ENCODE measurements at places on chromosomes 1 and 21.

- peak; percentile 58 for DNase-seq
These were observed at the start of gene RIPK4 for GRCh38 chr21:41766883-41767605. TSS of gene RIPK4 (minus strand) at chr21:41767052. CDS start at chr21:41767041, 11 bp downstream.

DNA sequence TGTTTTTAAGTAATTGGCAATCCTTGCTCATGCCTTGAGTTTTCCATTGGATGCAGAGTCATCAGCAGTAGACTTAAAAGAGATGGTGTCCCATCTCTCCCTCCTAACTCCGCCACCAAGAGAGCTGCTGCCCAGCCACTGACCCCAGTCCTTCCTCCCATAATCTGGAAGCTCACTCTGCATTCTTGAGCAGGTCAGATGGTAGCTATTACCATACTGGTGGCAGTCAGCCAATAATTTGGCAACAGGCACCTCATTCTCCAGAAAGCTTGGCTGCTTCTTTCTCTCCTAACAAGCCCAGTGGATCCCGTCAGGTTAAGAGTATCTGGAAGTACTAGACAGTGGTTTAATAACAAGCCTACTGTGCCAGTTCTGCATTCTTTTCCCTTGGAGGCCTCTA lies 272.1 kb downstream of the ZNF648 start:
- no peak for DNase-seq

DNA sequence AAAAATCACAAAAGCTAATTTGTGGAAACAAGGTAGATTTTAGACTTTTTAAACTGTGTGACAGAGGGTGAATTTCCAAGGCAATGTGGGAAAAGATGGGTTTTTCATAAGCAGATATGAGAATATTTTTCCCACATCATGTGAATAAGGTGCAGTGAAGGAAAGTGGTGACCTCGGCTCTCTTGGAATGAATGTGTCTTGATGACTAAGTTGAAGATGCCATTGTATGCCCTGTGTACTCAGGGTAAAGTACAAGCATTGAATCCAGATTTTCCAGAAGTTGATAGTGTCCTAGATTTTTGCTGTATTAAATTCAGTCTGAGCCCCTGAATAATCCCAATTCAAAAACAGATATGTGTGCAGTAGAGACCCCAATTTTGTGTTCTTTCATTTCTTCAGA lies 442.6 kb upstream of the ADGRL2 start:
- DNase-seq: no peak

DNA sequence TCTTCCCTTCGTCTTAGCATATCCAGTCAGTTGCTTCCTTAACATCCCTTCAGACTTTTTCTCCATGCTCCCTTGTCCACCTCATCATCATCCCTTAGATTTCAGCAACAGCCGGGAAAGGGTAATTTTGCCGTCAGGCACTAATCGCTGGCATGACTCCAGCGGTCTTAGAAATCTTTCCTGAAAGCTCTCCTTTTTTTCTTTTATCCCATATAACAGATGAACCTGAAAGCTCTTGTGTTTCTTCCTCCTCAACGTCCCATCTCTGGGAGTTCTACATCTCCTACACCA lies 10.4 kb upstream of the BOLA1 start:
- no peak for DNase-seq

- peak; percentile 52 for DNase-seq
These were observed 809 bp downstream of the SYT11 start for GRCh38 chr1:155859881-155860871.

DNA sequence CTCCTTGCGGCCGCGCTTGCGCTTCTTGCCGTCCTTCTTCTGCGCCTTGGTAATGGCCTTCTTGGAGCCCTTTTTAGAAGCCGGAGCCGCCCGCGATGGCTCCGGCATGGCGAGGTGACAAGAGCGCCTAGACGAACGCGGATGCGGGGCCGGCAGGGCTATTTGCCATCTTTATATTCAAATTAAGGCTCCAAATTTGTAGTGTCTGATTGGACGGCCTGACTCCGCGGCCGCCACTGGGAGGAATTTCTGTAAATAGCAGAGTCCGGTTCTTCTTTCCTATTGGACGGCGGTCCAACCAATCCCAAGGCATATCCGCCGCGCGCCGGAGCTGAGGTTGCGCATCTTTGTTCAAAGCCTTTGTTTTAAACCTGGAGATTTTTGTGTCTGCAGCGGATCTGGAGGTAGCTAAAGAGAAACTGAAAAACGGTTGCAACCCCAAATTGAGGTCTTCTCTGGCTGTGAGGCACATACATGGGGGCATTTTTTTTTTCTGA lies 22.6 kb upstream of the RNF187 start:
- peak; percentile 89 for DNase-seq

DNA sequence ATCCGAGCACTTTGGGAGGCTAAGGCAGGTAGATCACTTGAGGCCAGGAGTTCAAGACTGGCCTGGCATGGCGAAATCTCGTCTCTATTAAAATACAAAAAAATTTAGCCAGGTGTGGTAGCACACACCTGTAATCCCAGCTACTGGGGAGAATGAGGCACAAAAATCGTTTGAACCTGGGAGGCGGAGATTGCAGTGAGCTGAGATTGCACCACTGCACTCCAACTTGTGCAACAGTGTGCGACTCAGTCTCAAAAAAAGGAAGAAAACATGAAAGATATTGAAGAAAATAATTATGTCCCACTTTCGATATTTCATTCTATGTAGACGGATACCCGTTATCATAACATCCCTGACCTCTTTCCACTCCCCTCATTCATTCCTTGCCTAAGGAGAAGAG lies 19.2 kb downstream of the TUT4 start:
- no peak for DNase-seq

DNA sequence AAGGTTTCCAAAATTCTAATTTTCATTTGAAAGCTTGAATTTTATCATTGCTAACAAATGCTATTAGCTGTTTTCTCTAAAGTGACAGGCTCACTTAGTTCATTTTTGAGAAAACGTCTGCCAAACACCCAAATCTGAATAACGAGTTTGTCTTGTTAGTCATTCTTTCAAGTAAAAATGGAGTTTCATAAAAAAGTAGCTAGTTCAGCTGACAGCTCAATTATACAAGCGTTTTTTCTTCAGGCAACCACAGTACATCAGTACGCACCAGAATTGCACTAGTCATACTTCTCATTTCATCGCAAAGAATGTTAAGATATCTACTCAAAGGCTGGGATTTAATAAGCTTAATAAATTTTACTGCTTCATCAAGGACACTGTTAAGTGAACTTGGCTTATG lies 72.3 kb upstream of the SLFNL1 start:
- no peak for DNase-seq

GRCh38 chr1:99216956-99217355 lies 47.3 kb upstream of the PLPPR4 start:
- DNase-seq: no peak

DNA sequence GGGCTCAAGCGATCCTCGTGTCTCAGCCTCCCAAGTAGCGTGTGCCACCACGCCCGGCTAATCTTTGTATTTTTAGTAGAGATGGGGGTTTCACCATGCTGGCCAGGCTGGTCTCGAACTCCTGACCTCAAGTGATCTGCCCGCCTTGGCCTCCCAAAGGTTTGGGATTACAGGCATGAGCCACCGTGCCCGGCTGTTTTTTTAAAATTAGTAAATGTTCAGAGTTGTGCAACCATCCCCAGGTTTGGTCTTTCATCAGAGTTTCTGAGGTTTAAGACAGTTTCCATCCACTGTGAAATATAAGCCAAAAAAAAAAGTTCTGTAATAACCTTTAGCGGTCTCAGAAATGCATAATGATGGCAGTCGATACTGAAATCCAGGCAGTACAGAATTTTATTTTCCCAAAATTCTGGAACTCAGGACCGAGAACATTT lies 550 bp upstream of the SYT11 start:
- DNase-seq: peak; percentile 34

- DNase-seq: no peak
These were observed 337.4 kb downstream of the SRGAP2C start for GRCh38 chr1:121522061-121522759.

GRCh38 chr21:26835027-26835713 lies 10.0 kb downstream of the ADAMTS1 start:
- DNase-seq: no peak

- DNase-seq: no peak
These were observed 37.4 kb downstream of the RAB3B start for GRCh38 chr1:51953079-51953478.

DNA sequence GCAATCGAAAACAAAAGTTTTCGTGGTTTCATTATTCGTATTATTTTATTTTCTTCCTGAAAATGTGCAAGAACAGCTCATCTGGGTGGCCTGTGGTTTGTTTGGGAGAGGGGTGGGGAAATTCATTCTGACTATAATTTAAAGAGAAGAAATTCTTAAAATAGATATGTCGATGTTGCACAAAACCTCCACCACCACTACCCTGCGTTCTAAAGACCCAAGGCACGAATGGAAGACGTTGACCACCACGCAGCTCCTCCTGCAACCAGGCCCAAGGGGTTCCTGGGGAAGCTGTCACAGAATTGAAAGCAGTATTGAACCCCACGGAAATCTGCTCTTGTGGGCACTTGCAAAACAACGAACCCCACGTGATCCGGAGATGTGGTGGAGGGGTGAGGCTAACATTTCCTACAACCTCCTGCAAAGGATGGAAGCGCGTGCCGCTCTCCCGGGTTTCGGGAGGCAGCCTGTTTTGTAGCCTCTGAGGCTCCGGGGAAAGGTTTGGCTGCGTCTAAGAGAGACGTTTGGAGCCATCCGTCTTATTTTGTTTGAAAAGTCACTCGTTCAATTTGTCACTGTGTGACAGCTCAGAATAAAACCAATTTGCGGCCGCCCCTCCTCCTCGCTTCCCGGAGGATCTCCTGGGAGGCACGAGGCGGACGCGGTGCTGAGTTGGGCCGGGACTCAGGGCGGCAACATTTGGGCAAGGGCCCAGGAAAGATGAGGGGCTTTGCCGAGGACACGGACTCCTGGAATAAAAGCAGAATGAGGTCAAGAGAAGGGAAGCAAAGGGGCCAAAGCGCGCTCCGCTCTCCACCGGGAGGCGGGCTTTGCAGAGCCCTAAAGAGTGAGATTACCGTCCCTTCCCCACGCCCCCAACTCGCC lies 810 bp upstream of the HLX start:
- DNase-seq: no peak

- no peak for DNase-seq
These were observed 37.6 kb downstream of the PRKCZ start for GRCh38 chr1:2087766-2088165.

- no peak for DNase-seq
These were observed 384.6 kb downstream of the RRAGC start for GRCh38 chr1:38474738-38475623.

DNA sequence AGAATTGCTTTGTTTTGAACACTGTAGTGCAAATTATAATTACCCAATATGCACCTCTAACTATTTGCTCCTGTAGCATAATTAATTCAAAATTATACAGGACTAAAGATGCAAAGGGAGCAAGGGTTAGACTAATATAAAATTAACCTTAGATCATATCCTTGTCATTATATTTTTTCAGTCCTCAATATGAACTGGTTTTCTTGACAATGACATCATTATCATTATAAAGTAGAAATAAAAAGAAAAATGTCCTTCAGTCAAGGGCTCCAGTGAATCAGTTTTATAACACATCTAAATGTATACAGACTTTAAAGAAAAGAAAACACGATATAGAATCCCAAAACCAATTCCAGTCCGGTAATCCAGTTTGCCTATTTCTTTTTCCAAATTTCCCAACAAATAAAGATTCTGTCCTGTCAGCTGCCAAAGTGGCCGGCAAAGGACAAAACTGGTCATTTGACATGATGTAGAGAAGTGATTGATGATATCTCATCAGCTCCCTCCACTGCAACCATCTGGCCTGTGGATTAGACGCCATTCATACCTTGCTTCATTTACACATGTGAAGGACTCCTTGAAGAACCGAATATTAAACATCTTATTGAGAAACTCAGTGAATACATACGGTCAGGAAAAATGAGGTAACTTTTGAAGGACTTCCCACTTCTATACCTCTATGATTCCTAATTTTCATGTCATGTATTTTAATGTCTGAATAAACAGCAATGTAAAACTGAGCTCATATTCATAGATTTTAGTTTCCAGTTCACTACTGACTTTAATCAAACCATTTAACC lies 15.5 kb downstream of the DPYD start:
- DNase-seq: no peak

- no peak for DNase-seq
These were observed 2.5 kb downstream of the FRRS1 start for GRCh38 chr1:99763956-99764355.

- no peak for DNase-seq
These were observed 29.4 kb downstream of the HMGB4 start for GRCh38 chr1:33893147-33893830.

DNA sequence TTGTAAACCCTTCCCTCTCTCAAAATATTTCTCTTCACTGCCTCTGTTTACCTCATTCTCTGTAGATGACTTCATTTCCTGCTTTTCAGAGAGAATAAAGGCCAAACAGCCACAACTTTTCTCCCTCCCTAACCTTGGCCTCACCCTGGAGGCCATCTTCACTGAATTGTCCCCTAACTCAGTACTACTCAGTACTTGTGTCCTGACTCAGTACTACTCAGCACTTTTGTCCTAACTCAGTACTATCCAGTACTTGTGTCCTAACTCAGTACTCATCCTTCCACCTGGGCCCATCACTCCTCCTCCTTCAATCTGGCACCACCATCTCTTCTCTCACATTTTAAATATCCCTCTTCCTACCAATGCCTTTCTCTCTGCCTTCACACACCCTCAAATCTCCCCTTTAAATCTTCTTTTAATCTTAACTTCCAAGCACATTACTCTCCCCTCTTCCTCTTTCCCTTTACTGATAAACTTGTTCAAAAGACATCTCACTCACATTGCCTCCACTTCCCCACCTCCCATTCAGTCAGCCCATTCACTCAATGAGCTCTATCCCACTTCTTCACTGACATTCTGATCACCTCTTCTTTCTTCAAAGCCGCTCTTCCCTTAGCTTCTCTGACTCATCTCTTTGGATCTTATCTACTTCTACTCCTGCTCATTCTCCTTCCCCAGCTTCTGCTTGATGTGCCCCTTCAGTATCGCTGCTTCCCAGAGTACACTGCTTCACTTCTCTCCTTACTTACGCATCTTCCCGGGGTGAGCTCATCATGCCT lies 121.4 kb downstream of the RNF220 start:
- no peak for DNase-seq

DNA sequence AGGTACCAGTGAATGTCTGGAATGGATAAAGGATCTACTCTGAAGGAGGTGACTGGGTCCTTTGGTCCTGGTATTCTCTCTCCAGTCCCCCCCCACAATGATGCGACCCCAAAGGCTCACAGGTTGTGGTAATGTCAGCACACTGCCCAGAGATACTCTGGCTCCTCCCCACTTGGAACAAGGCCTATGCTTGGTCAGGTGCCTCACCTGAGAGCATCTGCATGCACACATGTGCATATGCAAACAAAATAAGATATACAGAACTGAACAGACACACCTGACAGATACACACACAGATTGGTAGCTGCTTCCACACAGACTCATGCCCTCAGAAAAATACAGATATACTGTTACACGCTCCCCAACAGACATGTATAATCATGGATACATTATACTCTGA lies 33.5 kb downstream of the DMAP1 start:
- no peak for DNase-seq

- peak; percentile 30 for DNase-seq
These were observed 10.2 kb upstream of the CAMK2N1 start for GRCh38 chr1:20496241-20496661.
